Endodermal cell (in vitro differentiated cells): ENCODE measurements at places on chromosomes 3 and 15.

DNA sequence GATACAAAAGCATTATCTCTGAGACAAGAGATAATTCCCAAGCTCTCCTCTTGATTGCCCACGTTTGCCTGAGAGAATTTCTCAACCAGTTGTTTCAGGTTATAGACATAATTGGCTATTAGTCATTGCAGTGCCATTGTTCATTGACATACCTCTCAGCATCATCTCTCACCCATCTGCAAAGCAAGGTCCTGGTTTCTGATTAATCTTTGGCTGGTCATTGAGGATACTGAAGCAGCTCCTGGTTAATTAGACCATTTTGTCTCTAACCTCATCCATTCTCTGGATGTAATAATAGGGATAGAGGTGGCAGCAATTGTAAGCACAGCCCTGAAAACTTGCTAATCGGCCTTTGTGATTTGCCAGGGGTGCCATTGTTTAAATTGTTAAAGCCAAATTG, 104.2 kb downstream of the CNTN6 start:
- no peak for DNase-seq

DNA sequence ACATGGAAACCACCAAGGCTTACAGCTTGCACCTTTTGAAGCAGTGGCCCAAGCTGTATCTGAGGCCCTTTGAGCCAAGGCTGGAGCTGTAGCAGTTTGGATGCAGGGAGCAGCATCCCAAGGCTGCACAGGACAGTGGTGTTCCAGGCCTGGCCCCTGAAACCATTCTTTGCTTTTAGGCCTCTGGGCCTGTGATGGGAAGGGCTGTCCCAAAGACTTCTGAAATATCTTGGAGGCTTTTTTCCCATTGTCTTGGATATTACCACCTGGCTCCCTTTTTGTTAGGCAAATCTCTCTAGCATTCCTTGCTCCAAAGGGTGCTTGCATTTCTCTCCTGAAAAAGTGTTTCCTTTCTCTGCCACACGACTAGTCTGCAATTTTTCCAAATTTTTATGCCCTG, 302.8 kb upstream of the MDFIC2 start:
- peak; percentile 74 for DNase-seq

- peak; percentile 90 for DNase-seq
These were observed 109.9 kb upstream of the ATP11B start for GRCh38 chr3:182683453-182683852.

DNA sequence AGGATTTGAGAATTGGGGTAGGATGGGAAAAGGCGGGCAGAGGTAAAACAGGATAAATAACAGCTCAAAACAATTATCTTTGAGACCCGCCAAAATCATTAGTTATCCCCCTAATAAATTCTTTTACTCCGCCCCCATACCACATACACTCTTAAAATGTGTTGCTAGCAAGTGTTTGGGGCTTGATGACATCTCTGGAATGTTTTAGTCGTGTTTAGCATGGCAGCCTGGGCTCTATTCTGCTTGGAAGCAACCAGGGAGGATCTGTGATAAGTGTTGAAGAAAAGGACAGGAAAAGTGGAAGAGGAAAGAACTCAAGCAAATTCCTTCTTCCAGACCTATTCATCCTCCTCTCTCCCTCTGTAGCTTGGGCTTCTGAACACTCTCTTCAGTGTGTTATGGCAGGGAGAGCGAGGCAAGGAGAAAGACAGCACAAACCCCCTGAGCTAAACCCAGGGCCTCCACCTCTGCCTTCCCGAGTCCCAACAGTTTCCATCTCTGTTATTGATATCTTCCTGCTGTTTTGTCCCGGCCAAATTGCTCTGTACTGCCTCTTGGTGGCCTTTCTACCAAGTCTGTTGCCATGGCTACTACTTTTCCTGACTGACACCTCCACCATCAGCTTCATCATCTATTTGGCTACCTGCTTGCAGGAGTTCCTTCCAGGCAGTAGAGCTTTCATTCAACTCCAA, 135.8 kb downstream of the RPL22L1 start:
- DNase-seq = peak; percentile 56

DNA sequence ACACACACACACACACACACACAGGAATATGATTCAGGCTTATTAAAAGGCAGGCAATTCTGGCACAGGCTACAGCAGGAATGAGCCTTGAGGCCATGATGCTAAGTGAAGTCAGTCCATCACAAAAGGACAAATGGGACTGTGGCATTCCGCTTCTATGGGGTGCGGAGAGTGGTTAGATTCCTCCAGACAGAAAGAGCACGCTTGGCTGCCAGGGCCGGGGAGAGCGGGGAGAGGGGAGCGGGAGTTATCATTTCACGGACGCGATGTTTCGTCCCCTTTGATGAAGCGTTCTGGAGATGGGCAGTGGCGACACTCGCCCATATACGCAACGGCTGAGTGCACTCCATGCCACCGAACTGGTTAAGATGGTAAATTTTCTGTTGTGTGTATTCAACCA, 58.5 kb upstream of the FAM174B start:
- peak; percentile 75 for DNase-seq

GRCh38 chr3:163056874-163057497, 1560.4 kb downstream of the OTOL1 start:
- peak; percentile 78 for DNase-seq

DNA sequence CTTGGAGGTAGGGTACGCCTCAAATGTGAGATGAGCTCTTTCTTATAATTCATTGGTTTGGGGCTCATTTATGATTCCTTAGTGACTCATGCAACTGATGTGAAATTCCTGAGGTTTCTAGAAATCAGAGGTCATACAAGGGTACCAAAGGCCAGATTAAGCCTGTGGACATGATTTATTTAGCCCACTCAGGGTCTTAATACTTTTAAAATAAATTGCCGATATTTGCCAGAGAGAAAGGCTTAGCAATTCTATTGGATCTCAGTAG, 289.0 kb downstream of the NEK10 start:
- DNase-seq = no peak

GRCh38 chr15:29066310-29066709, 180.5 kb downstream of the APBA2 start:
- peak; percentile 14 for DNase-seq

- no peak for DNase-seq
These were observed 111.2 kb downstream of the DNAJB8 start for GRCh38 chr3:128355543-128355919.

DNA sequence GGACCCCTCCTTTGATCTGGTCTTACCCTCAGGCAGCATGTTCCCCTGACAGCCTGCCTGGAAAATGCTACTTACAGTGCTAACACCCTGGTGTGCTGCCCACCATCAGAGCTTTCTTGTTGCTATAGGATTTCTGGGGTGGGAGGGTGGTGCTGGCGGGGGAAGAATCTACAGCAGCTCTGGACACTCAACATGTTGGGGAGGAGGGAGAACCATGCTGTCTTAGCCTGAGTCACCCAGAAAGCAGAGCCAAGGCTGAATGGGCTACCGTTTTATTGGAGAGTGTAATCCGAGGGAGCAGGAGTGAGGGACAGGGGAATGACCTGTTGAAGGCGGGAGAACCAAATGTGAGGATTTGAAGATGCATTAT, 45.6 kb downstream of the MFSD1 start:
- no peak for DNase-seq

- DNase-seq = no peak
These were observed 10.8 kb downstream of the CACNA2D3 start for GRCh38 chr3:54133196-54133595.

DNA sequence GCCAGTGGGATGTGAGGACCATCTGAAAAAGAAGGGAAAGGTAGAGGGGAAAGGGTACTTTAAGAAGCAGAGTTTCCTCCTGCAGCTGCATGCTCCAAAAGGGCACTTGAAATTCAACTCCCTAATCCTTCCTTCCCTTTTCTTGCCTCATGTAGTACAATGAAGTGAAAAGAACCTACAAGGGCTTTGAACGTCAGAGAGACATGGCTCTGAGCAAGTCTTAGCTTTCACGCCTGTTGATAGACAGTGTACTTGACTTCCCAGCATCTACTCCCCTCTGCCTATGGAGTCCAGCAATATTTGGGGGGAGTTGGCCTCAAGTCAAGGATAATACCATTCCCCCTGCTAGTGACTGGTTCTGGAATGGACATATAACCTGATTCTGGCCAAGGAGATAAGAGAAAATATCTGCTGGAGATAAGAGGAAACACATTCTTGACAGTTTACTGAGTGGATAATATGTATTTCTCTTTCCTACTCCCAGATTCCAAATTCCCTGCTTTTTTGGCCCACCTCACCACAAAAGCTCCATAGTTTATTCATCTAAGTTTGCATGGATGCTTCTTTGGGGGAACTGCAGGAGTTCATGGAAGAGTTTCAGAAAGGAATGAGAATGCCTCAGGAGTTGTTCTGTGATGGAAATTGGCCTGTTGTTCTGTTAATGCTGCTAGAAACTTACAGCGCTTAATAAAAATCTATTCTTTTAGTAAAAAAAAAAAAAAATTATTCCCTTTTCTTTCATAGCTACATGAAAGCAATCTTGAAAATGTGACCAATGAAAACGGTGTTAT, 193.0 kb upstream of the TPM1 start:
- peak; percentile 44 for DNase-seq

DNA sequence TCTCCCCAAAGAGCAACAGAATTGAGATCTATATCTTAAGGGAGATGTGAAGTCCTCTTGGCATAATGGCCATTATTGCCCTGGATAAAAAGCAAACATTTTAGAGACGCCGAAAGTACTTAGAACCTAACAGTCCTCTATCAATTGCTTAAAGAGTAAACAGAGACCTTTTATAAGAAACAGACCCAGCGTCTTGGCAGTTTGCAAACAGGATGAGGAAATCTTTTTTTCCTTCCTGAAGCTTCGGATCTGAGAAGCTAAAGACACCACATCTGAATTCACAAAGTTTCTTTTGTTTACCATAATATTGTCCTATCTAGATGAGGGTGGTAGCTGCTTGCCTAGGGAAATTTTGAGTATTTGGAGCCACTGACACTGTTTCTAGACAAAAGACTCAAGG, 59.9 kb upstream of the LIMD1 start:
- no peak for DNase-seq
